Adipocyte (in vitro differentiated cells): ENCODE measurements at places on chromosomes 11 and 22.
A peak's percentile ranks its signal among the peaks of the same experiment; 100 is the strongest.

DNA sequence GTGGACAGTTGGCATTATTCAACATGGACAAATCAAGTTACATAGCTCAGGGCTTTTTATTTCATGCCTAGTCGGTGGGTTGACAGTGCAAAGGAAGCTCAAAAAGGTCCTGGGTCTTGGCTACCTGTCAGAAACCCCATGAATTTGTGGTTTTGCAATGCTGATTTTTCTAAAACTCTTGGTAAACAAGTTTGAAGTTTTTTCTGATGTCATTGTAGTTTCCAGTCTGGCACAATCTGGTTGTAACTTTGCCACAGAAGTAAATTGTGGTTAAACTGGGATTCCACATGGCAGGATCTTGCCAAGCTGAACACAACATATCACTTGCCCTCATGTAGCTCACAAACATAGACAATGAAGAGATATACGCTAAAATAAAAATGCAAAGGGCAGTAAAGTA lies 100.8 kb downstream of the EHF start:
- peak; percentile 4 for DNase-seq

DNA sequence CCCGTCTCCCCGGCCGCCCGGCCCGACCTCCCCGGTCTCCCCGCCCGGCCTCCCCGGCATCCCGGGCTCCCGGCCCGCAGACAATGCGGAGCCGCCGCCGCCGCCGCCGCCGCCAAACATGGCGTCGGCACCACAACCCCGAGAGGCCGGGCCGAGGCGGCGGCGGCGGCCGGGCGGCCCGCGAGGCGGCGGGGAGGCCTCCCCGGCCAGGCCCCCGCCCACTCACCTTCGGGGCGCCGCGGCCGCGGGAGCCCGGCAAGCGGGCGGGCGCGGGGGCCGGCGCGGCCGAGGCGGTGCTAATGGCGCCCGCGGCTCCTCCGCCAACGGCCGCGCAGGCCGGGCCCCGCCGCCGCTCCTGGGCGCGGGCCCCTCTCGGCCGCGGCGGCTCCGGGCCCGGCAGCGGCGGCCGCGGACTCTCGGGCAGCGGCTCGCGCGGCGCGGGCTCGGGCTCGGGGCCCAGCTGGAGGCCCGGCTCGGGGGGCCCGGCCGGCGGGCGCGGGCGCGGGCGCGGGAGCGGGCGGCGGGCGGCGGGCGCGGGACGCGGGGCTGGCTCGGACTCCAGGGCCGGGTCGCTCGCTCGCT lies 311 bp downstream of the BRD1 start:
- peak; percentile 70 for DNase-seq

DNA sequence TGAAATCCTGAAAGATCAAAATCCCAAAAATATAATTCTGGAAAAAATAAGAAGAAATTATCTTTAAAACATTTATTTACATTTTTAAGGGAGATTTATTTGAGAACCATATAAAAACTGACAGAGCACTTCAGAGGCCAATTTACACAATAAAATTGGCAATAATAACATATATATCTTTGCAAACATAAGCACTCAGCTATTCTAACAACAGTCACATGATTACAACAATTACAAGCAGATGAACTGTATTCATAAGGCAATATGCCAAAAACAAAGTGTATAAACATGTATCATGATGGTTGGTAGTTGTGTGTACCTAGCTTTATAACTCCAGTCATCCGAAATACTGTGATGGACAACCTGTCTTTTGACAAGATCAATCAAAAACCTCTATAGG lies 17.7 kb upstream of the RASSF10 start:
- DNase-seq = no peak

DNA sequence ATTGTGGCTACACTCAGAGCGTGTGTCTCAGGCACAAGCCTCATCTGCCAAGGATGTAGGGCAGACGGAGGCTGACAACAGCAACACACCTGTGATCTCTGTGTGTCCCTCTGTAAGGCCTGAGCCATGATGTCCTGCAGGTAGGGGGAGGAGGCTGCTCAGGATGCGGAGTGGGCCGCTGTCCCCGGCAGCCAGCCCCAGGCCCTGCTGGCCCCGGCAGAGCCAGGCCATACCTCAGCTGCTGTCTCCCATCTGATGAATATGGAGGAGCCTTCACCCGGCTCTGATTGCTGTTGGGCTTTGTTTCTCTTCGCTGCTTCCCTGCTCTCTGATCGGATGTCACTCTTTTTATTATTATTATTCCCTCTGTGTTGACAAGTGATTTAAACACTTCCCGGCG lies 83.6 kb upstream of the NCAM1 start:
- no peak for DNase-seq

DNA sequence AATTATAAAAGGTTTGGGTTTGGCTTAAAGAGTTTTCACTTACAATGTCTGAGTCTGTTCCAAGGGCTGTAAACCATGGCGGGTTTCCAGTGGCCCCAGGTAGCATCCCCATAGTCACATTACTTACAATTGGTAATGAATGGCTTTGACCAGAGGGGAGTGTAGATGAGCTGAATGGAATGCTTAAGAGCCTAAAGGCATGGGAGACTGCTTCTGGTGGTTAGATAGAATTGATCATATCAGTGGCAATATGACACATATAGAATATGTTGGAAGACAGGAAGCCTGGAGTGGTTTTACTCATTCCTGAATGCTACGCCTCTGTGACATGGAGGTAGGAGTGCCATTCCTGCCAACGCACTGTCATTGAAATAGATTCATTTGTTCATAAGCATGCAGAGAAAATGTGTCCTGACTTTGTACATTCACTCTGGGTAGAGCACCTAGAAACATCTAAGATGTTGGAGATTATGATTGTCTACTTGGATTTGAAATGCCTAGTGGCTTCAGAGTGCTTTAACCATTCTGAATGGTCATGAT lies 183.3 kb downstream of the BLID start:
- DNase-seq = peak; percentile 15

DNA sequence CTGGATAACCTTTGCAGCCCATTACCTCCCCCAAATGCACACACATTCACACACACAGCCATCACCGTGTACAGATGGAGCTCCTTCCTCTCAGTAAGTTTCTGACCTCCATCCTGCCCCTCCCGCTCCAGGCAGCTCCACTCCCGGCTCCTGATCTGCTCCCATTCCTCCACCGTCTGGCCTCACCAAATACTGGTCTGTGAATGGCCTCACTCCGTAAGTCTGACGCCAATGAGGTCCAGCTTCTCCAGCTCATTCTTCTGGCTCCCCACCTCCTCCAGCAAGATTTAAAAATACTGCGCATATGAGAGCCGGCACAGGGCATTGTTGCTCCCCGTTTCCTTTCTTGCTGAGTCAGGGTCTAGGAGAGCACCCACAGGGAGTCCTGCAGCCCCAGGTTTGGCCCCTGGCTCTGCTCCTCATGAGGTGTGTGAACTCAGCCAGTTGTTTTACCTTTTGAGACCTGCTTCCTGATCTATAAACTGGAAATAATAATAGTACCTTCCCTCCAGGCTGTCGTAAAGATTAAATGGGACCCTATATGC lies 14.0 kb upstream of the TUB start:
- no peak for DNase-seq

DNA sequence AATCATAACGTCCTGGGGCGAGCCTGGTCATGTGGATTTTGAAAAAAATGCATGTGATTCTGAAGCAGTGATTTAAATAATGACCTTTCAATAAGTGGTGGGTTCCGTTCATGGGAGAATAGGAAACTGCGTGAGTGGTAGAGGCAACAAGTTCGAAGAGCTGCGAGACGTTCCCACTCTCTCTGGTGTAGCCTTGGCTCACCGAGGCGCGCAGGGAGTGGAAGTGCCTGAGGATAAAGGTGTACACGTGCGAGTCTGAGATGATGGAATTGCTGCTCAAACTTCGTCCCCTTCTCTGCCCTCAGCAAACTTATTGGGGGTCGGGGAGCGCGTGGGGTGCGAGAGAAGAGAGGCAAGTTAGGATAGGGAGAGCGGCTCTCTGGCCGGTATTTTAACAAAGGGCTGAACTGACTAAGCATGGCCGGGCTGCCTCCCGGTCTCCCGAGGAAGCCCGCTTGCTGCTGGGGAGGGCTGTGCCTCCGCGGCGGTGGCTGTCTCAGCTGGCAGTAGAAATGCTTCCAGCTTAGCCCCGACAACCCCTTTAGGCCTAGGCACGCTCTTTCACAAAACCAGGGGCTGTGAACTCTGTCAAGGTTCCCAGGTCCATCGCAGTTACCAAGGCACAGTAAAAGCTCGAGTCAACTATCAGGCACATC lies 875 bp upstream of the STT3A start:
- peak; percentile 67 for DNase-seq

- peak; percentile 85 for DNase-seq
Measured at GRCh38 chr11:126163074-126163700, 48.3 kb downstream of the RPUSD4 start.

GRCh38 chr22:20015971-20016733 lies 471 bp downstream of the ARVCF start:
- peak; percentile 58 for DNase-seq

DNA sequence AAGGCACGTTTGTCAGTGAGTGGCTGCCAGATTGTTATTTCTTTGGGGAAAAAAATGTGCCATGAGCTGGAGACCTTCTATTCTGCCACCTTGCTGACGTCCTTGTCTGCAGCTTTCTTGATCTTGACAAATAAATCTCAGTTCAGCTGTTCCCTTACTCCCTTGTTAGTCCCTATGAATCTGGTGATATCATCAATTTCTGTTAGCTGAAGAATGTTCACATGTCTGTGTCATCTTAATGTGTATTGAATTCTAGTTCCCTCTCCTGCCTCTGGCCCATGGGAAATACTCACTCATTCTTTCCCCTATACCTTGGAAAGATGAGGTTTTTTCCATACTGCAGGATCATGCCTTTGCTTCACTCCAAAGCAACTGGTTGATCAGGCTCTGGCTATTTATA lies 649.9 kb upstream of the API5 start:
- DNase-seq = no peak

- no peak for DNase-seq
Measured at GRCh38 chr11:73761403-73761945, 600 bp upstream of the RAB6A start.

DNA sequence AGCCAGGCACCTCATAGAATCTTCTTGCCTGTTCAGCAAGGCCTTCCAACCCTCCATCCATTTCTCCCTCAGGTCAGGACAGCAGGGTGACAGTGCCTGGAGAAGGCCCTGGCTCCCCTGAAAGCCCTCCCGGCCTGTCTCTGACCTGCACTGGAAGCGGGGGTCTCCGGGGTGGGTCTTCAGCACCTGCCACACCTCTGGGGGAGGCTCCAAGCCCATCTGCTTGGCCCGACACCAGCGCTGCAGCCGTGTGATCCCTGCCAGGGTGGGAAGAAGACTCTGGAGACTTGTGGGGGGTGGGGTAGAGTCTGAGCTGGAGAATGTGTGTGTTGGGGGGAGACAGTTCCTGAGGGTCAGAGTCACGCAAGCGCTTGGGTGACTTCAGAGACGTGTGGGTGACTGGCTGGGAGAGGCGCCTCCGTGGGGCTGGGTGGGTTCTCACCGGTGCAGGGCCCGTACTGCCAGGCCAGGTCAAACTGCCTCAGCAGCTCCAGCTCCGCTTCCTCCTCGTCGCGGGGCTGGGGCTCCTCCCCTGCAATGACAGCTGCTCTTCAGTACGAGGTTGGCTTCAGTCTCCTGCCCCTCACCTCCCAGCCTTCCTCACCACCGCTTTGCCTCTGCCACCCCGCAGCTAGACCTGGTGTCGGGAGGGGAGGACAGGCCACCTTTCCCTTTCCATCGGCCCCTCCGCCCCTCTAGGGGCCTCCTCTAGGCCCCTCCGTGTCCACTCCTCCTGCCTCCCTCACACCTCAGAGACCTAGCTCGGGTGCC lies 615 bp downstream of the POLD4 start:
- no peak for DNase-seq

DNA sequence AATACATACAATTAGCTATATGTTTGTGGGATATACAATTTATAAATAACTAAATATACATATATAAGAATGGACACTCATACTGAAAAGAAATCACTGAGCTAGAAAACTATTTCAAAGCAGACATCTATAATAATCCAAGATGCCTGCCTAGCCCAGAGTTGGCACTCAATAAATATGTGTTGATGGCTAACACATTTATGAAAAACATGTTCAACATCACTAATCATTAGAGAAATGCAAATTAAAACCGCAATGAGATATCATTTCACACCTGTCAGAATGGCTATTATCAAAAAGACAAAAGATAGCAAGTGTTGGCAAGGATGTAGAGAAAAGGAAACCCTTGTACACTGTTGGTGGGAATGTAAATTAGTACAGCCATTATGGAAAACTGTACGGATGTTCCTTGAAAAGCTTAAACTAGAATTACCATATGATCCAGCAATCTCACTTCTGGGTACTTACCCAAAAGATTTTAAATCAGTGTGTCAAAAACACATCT lies 29.8 kb downstream of the POU2AF1 start:
- DNase-seq = no peak

- no peak for DNase-seq
Measured at GRCh38 chr11:30477061-30477460, 109.1 kb downstream of the MPPED2 start.

- no peak for DNase-seq
Measured at GRCh38 chr11:799641-800316, 1.7 kb upstream of the SLC25A22 start.

DNA sequence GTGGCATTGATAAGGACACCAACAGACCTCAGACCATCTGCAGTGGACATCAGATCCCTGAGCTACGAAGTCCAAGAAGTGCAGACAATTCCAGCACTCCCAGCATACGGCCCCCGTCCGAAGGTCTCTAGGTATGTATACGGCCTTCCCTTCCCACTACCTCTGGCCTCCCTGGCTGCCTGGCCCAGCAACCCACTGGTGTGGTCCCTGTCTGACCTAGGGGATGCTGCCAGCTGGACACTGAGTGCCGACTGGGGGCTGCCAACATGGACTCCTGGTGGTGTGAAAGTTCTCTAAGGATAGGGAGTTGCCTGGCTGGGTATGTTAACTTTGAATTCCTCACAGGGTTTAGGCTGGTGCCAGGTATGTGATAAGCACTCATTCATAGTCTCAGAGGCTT lies 17.5 kb upstream of the TEF start:
- DNase-seq = no peak

GRCh38 chr11:72239849-72240460 lies 4.0 kb downstream of the PHOX2A start:
- peak; percentile 73 for DNase-seq

DNA sequence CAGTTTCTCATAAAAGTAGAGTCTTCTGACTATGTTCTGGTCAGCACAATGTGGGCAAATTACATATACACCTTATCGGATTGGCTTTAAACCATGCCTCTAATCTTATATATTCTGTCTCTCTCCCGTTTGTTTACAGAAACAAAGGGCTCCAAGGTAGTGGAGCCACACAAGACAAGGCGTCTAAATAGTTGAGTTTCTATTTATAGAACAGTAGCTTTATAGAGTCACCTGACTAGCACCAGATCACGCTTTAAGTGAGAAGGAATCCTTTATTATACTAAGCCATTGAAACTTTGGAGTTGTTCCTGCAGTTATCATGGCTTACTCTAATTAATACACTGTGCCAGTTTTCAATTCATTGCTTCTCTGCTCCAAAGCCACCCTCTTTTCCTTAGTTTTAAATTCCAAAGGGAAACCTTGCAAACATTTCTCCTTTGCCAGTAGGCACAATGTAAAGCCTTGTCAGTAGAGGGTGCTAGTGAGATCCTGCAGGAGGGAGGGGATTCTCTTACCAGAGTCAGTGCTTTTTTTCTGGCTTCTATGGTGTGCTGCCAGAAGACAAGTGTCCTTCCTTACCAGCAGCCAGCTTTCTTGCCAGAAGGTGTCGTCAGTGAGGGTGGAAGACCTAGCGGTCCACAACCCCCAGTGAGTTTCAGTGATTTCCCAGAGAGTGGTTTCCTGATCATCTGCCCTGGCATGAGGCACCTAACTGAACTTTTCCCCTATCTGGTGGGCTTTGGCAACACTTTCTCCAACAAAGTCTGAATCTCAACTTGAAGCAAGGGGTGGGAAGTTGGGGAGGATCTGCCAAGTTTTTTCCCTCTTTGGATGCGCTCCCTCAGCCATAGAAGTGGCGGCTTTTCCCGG lies 71.7 kb downstream of the RAB38 start:
- DNase-seq = peak; percentile 21
